Effector CD4-positive, alpha-beta T cell (primary cell): ENCODE measurements at places on chromosomes 12 and 14.
A peak's percentile ranks its signal among the peaks of the same experiment; 100 is the strongest.

DNA sequence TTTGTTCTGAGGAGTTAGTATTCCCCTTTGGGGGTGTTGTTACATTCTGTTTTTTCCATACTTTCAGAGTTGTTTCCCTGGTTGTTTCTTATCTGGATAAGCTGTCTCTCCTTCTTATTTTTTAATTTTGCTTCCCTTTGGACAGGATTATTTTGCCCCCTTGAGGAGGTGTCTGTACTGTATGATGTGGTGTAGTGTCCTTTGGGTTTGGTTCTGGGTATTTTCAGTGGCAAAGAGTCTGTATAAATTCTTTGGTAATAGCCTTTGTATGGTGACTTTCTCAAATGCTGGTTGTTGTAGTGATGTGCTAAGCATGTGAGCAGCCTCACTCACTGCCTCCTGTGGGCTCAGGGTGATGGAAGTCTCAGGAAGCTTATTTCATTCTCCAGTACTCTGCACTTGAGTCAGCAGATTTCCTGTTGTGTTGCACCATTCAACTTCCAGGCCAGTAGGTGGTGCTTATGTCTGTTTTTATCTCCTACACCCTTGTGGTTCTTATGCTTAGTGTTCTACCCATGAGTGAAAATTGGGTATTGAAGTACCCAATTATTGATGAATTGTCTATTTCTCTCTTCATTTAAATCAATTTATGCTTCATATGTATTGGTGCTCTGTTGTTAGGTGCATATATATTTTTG, 103.3 kb upstream of the PMCH start:
- no peak for DNase-seq

DNA sequence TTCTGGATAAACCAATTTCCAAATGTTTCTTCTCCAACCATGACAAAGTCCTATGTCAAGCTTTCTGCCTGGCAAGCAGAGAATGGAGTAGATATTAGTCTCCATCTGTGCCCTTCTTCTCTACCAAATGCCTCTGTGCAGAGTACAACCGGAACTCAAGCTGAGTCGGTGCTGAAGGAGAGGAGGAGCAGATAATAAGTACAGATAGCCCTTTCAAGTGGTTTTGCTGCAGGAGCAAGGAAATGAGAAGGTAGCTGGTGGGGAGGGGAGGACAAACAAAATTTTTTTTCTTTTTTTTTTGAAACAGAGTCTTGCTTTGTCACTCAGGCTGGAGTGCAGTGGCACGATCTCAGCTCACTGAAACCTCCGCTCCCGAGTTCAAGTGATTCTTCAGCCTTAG, 14.2 kb upstream of the HELB start:
- peak; percentile 51 for DNase-seq

- DNase-seq: no peak
Observed at GRCh38 chr14:100402631-100403030, 79.5 kb downstream of the SLC25A47 start.

GRCh38 chr12:128266541-128267130, 334 bp upstream of the TMEM132C start:
- no peak for DNase-seq

DNA sequence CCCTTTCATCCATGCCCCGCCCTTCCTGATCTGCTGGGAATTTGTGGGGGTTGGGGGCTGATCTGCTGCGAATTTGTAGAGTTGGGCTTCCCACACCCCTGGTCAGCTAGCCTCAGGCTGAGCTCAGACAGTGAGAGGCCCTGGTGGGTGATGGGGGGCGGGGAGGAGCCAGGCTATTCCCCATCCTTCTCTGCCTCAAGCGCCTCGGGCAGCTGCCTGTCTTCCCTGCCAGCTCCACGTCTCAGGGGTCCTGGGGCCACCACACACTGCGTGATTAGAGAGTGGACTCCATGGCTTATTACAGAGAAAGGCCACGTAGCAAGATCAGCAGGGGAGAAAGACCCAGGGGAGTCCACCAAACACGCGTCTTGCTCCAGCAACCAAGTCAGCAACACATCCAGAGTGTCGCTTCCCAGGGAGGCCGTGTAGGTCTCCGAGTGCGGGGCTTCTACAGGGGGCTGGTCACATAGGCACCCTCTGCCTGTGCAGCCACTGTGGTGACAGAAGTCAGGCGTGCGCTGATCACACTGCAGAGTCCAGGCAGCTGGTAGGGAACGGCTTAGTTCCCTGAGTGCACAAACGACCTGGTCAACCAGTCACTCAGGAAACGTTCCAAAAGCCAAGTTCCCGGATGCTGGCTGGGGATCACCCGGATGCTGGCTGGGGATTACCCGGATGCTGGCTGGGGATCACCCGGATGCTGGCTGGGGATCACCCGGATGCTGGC, 254.4 kb upstream of the SFSWAP start:
- DNase-seq: no peak

DNA sequence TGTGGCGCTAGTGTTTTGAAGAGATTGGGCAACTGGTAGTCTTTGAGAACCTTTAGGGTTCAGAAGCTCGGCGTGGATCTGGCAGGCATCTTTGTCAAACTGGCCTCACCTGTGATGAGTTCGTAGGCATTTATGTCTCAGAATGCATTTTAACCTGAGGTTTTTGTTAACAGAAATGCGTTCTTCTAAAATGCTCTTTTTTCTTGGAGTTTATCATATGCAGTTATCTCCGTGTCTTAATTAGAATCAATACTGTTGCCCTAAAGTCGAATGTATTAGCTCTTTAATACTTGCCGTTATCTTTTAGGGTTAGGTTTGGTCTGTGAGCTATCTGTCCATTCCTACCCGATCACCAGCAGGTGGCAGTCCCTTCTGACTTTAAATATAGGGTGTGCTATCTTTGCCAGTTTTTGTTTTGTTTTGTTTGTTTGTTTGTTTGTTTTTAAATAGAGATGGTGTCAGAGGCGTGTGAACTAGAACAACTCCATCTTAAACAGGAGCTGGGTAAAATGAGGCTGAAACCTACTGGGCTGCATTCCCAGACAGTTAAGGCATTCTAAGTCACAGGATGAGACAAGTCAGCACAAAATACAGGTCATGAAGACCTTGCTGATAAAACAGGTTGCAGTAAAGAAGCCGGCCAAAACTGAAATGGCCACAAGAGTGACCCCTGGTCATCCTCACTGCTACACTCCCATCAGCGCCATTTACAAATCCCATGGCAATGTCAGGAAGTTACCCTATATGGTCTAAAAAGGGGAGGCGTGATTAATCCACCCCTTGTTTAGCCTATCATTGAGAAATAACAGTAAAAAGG, 1.4 kb downstream of the ATF1 start:
- DNase-seq: peak; percentile 31

DNA sequence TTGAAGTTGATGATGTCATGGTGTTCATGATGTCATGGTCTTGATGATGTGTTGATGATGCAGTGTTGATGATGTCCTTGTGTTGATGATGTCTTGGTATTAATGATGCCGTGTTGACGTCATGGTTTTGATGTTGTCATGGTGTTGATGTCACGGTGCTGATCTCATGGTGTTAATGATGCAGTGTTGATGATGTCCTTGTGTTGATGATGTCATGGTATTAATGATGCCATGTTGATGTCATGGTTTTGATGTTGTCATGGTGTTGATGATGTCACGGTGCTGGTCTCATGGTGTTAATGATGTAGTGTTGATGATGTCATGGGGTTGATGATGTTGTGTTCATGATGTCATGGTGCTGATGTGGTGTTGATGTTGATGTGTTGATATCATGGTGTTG, 48.0 kb upstream of the RIMBP2 start:
- no peak for DNase-seq

DNA sequence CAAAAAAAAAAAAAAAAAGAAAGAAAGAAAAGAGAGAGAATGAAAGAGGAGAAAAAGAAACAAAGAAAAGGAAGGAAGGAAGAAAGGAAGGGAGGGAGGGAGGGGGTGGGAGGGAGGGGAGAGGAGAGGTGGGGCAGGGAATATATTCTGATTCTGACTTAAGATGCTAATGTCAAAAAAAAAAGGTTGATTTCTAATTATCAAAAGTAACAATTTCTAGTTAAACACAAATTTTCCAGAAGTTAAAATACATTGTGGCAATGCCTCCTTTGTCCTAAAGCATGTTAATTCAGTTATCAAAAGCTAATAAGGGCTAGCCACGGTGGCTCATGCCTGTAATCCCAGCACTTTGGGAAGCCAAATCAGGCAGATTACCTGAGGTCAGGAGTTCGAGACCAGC, 7.5 kb downstream of the MPHOSPH9 start:
- no peak for DNase-seq

DNA sequence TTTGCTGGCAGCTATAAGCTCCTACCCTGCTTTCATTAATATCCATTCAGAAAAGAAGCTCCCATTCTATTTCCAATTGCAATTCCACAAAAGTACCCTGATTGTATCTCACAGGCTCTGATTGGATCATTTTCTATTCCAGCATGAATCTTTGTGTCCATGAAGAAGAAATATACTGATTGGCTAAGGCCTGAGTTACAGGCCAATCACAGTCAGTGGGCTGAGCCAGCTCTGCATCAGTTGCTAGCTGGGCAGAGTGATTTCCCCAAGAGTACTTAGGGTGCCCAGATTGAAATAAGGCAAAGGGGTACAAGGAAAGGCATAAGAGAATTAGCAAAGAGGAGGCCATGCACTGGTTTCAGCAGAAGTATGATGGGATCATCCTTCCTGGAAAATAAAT, 14.4 kb downstream of the ART4 start:
- no peak for DNase-seq

- DNase-seq: no peak
Observed at GRCh38 chr12:106307181-106307580, 4.6 kb downstream of the TCP11L2 start.

DNA sequence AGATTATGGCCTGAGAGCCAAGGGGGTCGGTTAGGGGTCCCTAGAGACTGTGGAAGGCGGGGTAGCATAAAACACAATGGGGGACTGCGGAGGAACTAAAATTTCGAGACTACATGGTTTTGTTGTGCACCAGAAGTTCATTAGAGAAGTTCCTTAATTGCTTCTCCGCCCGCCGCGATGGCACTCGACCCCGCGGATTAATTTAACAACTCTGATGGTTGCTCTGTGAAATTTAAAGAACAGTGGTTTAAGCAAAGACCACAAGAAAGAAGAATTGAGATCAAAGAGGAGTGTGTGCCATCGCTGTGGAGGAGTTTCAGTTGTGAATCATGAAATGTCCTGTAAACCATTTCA, 1.4 kb upstream of the CCDC88C start:
- no peak for DNase-seq

DNA sequence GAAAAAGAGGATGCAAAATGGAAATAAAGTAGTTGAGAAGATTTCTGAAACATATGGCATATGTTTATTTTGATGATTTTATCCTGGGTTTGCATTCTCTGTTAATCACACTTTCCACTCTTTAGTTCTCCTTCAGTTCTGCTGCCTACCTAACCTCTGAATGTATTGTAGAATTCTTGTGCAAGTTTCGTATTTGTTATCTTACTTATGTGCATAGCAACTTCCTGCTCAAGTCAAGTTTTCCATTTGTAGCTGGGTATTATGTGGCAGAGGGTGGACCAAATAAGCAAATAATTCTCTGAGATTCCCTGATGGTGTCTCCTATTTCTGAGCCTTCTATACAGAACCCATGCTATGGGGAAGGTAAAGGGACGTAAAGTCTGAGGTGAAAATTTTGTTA, 381.6 kb downstream of the FOXG1 start:
- DNase-seq: no peak

- no peak for DNase-seq
Observed at GRCh38 chr14:59905188-59905587, 14.8 kb upstream of the LRRC9 start.
